ENCODE measurements at places on chromosomes 12 and 14.

GRCh38 chr12:19529951-19530636 is 90.8 kb downstream of the AEBP2 start:
- DNase-seq: no peak

DNA sequence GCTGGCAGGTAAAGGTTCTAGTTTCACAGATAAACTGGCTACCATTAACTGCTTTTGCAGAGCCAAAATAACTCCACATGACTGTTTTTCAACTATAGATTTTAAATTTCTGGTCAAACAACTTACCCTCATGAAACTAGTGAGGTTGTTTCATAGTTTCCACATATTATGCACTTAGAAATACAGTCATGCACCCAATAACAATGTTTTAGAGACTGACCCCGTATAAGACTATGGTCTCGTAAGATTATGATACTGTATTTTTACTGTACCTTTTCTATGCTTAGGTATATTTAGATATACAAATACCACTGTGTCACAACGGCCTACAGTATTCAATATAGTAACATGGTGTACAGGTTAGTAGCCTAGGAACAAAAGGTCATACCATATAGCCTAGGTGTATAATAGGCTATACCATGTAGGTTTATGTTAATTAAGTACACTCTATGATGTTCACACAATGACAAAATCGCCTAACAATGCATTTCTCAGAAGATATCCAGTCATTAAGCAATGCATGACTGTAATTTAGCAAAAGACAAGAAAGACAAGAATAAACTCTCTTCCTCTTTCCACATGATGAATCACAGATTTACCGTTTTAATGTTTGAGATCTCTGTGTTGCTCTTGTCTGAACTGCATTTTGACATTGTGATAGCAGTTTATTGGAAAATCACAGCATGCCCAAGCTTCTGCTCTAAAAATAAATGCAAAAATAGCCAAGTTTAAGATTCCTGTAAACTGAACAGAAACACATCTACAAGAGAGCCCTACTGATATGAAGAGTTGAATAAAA is 17.1 kb downstream of the DICER1 start:
- DNase-seq: no peak

- no peak for DNase-seq
These were observed 71.3 kb upstream of the PSMA6 start for GRCh38 chr14:35220920-35221319.

- DNase-seq: no peak
These were observed 610 bp downstream of the VSIG10 start for GRCh38 chr12:118103201-118103600.

- DNase-seq: no peak
These were observed 46.6 kb upstream of the PLEKHG6 start for GRCh38 chr12:6263931-6264330.

DNA sequence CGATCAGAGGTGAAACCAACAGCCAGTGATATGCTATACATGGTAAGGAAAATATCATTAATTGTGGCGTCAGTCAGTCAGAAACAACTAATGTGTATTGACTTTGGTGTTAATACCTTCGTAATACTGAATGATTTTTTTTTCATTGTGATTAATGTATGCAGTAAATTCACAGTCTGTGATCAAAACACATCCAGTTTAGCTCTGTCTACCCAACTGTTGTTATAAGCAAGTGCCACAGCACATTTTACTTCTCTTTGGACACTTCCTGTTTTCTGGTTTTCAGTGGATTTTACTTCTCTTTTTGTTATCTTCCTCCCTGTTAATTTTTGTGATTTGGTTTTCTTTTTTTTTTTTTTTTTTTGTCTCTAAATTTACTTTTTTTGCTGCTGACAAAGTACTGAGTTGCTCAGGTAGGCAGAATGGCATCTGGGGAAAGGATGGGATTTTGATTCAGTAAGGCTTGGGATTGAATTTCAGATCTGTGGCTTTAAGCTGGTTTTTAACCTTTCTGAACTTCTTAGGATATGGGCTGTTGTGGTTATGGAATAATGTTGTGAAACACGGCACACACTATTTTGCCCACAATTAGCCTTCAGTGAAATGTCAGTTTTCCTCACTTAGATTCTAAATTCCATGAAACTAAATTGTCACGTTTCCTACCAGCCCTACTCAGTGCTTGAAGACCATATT is 604 bp downstream of the GLIPR1 start:
- DNase-seq: no peak

GRCh38 chr12:62787611-62788010 is 147.3 kb downstream of the PPM1H start:
- DNase-seq: no peak

GRCh38 chr12:71276541-71276940 is 118.7 kb upstream of the TSPAN8 start:
- no peak for DNase-seq

- DNase-seq: no peak
These were observed 98.0 kb upstream of the PLEKHG7 start for GRCh38 chr12:92604786-92605185.

GRCh38 chr12:90069711-90070110 is 361.1 kb upstream of the ATP2B1 start:
- DNase-seq: no peak

- no peak for DNase-seq
These were observed 104.5 kb downstream of the ETNK1 start for GRCh38 chr12:22729431-22729956.

- no peak for DNase-seq
These were observed 228.6 kb downstream of the DPF3 start for GRCh38 chr14:72665259-72665658.

GRCh38 chr12:75805905-75806304 is 225.7 kb downstream of the PHLDA1 start:
- no peak for DNase-seq

DNA sequence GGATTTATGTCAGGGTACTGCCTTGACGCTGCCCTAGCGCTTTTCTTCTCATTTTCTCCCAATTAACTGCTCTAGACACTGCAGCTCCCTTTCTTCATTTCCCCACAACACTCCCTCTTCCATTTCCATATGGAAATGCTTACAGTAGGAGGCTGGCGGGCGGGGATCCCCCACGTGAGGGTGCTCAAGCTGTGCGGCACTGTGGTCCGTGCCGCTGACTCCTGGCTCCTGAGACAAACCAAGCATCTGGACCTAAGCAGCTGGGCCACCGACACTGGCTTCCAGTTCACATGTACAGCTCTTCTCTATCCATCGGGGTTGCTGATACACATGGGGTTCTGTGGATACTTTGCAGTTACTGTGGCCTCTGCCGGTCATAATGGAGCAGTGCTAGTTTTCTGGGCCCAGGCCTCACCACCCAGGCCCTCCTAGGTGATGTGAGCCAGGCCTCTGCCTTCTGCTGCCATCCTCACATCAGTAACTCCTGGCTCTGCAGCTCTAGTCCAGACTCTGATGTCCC is 20.2 kb downstream of the TCHP start:
- no peak for DNase-seq

- DNase-seq: no peak
These were observed 979.0 kb downstream of the TMEM121 start for GRCh38 chr14:106505366-106505765.

DNA sequence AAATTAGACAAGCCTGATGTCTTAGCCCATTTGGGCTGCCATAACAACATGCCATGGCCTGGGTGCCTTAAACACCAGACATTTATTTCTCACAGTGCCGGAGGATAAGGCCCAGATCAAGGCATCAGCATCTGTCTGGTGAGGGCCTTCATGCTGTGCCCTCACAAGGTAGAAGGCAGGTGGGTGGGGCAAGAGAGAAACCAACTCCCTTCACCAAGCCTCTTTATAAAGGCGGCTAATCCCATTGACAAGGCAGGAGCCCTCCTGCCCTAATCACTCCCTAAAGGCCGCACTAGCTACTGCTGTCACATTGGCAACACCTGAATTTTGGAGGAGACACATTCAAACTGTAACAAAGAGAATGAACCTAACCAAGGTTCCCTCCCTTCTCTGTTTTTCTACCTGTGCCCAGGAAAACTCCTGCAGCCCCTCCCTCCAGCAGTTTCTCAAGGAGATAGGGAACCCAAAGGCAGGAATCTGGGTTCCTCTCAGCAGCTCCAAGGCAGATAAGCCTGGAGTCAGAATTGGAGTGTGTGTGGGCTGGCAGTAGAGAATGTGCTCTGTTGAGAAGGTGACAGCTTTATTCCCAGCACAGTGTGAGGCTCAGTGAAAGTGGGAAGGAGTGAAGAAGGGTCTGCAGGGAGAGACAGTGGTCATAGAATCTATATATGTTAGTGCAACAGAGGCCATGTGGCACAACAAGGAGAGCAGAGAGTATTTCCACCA is 21.7 kb upstream of the GPATCH2L start:
- DNase-seq: no peak

- DNase-seq: no peak
These were observed 7.4 kb upstream of the GLRX5 start for GRCh38 chr14:95527387-95528002.

DNA sequence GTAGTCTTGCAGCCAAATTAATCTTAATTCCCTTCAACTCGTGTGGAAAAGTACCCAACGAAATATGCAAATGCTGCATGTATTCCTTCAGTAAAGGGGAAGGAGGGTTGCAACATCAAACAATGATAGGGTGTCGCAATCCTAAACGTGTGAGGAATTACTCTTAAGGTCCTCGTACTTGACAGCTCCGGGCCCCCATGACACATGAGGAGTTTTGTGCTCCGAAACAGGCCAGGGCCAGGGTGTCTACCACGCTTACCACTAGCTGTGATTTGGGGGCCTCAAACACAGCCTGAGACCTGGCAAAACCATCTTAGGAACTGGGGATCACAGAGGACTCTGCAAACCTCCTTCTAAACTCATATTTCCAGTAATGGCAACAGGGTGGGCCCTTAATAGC is 20.4 kb downstream of the FOS start:
- DNase-seq: no peak

DNA sequence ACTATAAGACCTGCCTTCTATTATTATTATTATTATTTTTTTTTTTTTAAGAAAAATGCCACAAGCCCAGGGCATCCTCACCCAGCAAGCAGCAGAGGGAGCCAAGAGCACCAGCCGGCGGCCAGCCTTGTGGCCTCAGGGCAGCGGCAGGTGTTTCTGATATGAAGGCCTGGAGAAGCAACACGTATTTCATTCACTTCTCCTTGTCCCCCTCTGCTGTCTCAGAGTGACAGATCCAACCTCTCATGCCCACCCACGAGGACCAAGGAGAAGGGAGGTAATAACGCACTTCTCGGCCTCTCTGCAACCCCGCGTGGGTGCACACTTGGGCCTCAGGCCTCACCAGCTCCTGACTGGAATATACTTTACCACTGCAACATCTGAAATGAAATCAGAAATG is 25.4 kb downstream of the CDC42BPB start:
- DNase-seq: no peak

- DNase-seq: no peak
These were observed 24.5 kb downstream of the GALNT8 start for GRCh38 chr12:4744709-4745108.

GRCh38 chr14:71891185-71891584 is 41.0 kb upstream of the RGS6 start:
- DNase-seq: no peak

GRCh38 chr12:66898700-66899469 is 220.0 kb upstream of the GRIP1 start:
- DNase-seq: no peak

GRCh38 chr12:26690601-26691000 is 142.4 kb downstream of the ITPR2 start:
- DNase-seq: no peak

DNA sequence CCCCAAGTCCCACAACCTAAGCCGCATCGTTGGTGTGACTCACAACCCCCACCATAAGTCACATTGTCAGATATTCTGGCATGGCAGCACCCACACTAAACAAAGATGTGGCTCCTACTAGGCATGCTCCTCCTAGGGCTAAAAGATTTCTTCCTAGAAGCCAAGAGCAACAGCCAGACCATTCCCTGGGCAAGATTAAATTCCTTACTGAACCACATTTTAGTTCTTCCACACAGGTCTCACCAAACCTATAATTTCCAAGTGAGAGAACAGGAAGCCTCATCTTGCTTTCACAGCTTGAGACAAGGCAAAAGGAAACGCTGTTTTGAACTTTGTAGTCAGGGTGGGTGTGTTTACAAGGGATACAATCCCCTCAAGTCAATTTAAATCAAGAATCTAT is 632.8 kb downstream of the DIO2 start:
- DNase-seq: no peak
